ENCODE measurements at places on chromosomes 13 and 19.

- DNase-seq = no peak
These were observed 810 bp upstream of the KANK2 start for GRCh38 chr19:11198175-11198534.

DNA sequence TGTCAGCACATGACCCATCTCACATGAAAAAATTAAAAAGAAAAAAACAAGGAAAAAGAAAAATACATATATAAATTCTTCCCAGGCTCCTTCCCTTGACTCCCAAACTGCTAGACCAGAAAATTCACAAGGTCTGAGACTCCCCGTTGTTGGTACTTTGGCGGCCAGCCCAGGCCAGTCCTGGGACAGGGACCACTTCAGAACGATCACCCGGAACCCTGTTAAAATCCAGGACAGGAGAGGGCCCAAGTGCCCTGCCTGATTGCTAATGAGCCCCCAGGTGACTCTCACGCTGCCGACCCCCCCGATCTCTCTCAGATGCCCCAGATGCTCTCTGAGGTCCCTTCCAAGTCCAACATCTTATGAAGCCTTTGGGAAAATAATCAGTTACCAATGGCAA lies 107.2 kb downstream of the COL4A2 start:
- no peak for DNase-seq

DNA sequence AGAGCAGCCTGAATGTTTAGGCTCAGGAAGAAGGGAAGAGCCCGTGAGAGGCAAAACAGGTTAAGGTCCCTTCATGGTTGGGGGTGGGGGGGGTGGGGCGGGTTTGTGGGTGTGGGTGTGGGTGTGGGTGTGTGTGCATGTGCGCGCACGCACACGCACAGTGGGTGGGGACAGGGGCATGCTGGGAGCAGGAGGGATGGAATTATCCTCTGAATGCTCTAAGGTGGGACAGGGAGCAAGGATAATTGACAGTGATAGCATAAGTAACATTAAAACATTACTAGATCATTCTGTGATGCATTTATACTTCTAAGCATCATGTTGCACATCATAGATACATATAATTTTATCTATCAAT lies 64.7 kb downstream of the CCDC70 start:
- DNase-seq = no peak

GRCh38 chr19:57746580-57747471 lies at the start of gene ZNF776:
Gene ZNF776 (plus strand): TSS chr19:57746815. CDS start chr19:57747059, 244 bp downstream.
- peak; percentile 90 for DNase-seq

GRCh38 chr13:44921246-44921877 lies 67.9 kb downstream of the NUFIP1 start:
- no peak for DNase-seq

GRCh38 chr13:20002787-20003186 lies 44.3 kb downstream of the ZMYM2 start:
- DNase-seq = no peak

- DNase-seq = no peak
These were observed 69.2 kb downstream of the NALCN start for GRCh38 chr13:101346942-101347728.

DNA sequence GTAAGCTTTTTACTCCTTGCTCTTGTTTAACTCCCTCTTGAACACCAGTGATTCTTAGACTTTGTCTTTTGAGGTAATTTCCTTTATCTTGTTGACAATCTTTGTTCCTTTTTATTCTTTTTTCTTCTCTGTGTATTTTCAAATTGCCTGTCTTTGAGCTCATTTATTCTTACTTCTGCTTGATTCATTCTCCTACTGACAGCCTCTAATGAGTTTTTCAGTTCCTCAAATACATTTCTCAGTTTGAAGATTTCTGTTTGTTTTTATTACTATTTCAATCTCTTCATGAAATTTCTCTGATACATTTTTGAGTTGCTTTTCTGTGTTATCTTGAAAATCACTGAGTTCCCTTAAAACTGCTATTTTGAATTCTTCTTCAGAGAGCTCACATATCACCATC lies 154.1 kb downstream of the ATP8A2 start:
- DNase-seq = no peak

- no peak for DNase-seq
These were observed 22.7 kb upstream of the POP4 start for GRCh38 chr19:29583196-29583999.

GRCh38 chr13:66657165-66657881 lies 572.8 kb downstream of the PCDH9 start:
- DNase-seq = no peak

- peak; percentile 84 for DNase-seq
These were observed 4.4 kb upstream of the KCNN4 start for GRCh38 chr19:43784981-43785808.

- no peak for DNase-seq
These were observed 435.7 kb downstream of the EFNB2 start for GRCh38 chr13:106099765-106100164.

DNA sequence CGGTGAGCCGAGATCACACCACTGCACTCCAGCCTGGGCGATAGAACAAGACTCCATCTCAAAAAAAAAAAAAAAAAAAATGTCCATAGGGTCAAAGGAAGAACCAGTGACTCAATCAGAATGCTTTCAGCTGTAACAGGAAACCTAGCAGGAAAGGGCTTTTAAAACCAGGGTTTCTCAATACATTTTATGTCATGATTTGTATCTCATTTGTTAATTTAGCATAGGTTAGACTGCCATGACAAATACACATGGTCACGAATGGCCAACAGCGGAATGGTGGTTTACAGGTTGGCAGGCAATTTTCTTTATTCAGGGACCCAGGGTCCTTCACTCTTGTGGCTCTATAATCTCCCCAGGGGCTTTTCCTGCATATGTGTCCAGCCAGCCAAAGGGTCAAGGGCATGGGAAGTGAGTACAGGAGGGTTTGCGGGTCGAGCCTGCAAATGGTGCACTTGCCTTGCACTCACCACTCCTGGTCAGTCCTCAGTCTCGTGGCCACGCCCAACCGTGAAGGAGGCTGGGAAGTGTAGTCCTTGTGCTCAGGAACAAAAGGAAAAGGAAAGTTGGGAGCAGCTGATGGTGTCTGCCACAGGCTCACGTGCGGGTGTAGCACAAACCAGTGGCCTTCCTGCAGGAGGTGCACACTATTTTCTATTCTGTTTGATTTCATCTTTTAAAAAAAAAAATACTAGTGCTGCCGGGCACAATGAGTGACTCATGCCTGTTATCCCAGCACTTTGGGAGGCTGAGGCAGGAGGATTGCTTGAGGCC lies 14.8 kb downstream of the DHX34 start:
- peak; percentile 87 for DNase-seq

DNA sequence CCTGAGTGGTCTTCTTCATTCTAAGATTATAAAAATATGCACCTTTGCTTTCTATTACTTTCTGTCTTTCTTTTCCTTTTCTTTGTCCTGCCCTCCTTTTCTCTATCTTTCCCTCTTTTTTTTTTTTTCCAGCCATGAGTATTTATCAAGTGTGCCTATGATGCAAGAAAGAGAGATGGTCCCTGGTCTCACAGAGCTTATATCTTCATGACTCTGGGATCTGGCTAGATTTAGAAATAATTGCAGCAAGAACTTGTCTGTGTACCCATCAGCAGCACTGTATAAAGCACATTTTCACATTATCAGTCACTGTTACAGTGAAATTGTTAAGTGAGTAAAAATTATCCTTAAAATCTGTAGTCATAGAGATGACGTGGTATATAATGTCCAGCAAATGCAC lies 31.6 kb upstream of the GAS6 start:
- DNase-seq = no peak

DNA sequence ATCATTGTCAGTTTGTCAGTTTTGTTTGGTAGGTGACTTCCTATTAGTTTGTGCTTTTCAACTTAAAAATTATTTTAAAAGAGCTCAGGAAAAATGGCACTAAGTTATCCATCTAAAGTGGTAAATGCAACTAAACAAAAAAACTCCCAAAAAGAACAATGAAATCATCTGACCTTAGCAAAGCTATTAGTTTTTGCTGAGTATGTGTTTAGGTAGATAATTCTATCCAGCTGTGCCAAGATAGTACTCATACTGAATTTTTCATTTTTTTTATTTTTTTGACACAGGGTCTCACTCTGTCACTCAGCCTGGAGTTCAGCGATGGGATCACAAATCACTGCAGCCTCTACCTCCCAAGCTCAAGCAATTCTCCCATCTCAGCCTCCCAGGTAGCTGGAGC lies 645.3 kb downstream of the TBC1D4 start:
- no peak for DNase-seq

DNA sequence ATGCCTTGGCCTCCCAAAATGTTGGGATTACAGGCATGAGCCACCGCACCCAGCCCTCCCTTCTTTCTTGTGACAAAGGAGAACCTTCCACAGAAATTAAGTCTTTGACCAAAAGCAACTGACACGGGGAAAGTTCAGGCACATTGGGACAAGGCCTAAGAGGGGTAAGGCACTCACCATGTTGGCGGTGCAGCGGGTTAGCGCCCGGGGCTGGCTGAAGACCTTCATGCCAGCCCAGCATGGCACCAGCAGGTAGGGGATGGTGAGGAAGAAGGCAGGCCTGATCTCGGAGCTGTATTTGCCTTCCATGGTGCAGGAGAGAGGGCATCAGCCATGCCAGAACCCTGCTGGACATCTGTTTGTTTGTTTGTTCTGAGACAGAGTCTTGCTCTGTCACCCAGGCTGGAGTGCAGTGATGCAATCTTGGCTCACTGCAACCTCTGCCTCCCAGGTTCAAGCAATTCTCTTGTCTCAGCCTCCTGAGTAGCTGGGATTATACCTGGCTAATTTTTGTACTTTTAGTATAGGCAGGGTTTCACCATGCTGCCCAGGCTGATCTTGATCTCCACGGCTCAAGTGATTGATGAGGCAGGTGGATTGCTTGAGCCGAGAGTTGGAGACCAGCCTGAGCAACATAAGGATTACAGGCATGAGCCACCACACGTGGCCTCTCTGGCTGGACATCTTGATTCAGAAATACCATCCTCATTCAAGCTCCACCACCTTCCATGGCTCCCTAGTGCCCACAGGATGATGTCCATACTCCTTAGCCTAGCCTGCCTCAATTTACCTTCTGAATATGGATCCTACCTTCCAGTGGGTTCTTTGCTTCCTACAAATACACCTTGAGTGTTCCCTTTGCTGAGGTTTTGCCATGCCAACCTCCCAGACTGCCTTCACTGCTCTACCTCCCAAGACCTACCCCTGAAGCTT lies 4.4 kb downstream of the TM6SF2 start:
- no peak for DNase-seq

DNA sequence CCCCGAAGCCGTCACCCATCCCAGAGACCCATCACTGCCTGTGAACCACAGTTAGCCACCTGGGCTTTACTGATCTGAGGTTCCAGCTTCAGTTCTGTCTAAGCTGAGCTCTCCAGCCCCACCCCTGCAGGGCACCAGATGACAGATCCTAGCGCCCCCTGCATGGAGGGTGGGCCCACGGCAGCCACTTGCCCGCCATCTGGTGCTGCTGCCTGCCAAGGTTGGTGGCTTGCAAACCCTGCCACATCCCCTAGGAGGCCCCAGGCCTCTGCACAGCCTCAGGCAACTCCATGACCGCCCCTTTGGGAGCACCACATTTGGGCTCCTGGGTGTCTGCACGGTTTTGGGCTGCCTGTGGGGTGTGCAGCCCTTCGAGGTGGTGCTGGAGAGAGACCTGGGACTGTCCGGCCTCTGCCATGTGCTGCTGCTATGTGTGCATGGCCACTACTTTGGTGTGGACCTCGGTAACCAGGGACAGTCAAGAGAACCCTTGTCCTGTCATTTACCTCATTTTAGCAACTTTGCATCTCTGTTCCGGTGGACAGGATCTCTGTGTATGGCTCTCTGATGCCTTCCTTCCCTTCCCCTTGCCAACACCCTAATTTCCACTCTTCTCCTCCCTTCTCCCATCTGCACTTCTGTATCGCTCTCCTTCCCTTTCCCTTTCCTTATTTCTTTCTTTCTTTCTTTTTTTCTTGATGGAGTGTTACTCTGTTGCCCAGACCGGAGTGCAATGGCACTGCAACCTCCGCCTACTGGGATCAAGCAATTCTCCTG lies 17.4 kb upstream of the SDHAF1 start:
- no peak for DNase-seq

DNA sequence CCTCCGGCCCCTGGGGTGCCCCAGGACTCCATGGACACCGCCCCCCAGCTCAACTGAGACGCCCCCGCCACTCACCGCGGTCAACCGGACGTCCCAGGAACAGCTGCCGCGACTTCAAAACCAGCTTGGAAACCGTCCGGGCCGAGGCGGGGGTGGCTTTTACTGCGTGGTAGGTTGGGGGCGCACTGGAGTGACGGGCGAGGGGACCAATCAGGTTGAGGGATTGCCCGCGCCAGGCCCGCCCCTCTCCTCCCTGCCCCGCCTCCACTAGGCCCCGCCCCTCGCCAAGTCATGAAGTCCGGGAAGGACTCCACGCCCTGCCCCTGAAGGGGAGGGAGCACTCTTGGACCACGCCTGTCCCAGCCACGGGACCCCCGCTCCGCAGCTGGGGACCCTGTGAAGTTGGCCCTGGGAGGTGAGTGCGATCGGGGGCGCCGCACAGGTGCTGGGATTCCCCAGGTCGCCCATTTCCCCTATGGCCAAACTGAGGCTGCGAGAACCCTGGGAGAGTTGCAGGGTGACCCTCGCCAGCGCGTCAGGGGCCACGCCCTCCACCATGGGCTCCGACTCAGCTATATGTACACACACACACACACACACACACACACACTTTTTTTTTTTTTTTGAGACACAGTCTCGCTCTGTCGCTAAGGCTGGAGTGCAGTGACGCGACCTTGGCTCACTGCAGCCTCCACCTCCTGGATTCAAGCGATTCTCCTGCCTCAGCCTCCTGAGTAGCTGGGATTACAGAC lies at the start of gene PLIN3:
PLIN3 (minus strand) TSS at position 134 of the 752 bp plus-strand sequence. CDS start 6,273 bp downstream, outside the sequence.
- peak; percentile 97 for DNase-seq

- DNase-seq = no peak
These were observed at the start of gene FBXO27 for GRCh38 chr19:39032063-39032918. Gene FBXO27 (minus strand): TSS chr19:39032549. CDS start chr19:39032227, 322 bp downstream.
